ENCODE measurements at places on chromosomes 5 and 9. TPM values are rescaled to one million over a fixed set of nuclear protein-coding genes. Genes with fewer than 3 reads are reported as not detected.

DNA sequence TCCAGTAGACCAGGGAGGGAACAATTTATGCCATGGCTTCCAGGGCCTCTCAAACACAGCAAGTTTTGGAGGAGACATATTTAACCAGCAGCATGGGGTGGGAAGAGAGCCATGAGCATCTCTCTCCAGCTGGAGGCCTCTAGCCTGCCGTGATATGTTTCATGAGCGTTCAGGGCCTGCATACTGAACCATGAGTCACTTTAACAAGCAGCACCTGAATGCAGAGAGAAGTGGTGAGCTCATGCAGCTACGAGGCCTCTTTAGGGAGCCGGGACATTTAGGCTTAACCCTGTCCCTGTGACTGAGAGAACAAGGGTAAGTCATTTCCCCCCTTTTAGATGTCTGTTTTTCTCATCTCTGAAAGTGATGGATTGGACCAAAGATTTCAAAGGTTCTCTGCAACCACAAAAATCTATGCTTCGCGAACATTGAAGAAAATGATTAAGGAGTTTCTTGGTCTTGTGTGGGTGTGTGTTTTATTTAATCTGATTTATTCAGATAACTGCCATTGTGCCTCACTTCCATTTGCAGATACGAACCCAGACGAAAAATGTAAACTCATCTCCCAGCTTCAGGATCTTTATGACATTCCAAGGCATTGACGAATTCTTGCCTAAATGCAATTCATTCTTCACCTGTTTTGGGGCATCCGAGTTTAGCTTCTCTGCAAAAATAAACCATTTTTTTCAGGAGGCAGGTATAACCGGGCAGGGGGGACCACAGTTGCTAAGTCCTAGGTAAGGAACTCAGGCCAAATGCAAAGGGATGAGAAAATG lies 157.0 kb downstream of the GABBR2 start:
- H3K27ac ChIP-seq: peak overlapping the region; percentile 90
- no peaks in the 10 kb centered on the region for H3K27me3 ChIP-seq
- H3K4me1 ChIP-seq: peaks cover 40% of the 10 kb centered on the region
- DNase-seq: peak; percentile 44

DNA sequence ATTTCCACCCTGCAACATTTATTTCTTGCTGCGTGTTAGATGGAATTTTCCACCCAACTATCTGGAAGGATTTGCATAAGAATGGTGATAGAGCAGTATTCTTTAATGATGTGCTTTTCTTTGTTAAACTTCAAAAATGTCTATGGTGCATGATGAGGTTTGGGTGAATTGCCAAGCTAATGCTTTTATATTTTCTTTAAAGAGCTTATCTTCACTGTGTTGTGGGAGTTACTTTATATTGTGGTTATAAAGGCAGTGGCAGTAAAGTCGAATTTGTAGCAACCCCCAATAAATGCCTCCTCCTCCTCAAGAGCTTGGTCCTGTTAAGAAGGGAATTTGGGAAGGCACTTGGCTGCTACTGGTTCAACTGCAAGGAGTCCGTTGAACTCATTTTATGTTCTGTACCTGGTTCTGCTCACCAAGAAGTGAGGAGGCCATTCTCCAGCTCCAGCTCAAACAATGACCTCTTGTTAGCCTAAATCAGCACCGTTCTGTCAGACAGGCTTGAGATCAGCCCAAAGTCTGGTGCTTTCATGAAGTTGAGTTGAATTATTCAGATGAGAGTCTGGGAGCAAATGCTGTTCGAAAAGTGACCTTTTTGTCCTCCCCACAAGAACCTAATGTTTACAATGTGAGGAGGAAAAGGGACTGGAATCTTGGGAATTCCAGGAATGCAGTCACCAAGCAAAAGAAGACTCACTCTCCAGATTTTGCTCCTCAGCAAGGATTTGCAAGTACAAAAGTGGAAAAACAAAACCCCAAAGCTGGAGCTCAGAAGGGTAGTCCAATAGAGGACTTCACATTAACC lies 217.0 kb downstream of the TMEM38B start:
- peak overlapping the region; percentile 94 for H3K27ac ChIP-seq
- peak overlapping the region; percentile 39 for H3K4me3 ChIP-seq
- no peaks in the 10 kb centered on the region for H3K27me3 ChIP-seq
- H3K4me1 ChIP-seq: peaks cover 60% of the 10 kb centered on the region
- DNase-seq: peak; percentile 30

DRD1 gene
- not detected for total RNA-seq

- H3K36me3 ChIP-seq: peaks cover 7% of the 10 kb centered on the region
- H3K4me1 ChIP-seq: peaks cover 14% of the 10 kb centered on the region
- no peaks in the 10 kb centered on the region for H3K27me3 ChIP-seq
- H3K27ac ChIP-seq: peak overlapping the region; percentile 26
Observed at GRCh38 chr9:136943291-136944211, 987 bp downstream of the FBXW5 start.

GRCh38 chr9:3736161-3736560 lies 210.4 kb upstream of the RFX3 start:
- no peak overlapping the region for H3K4me3 ChIP-seq
- no peaks in the 10 kb centered on the region for H3K27me3 ChIP-seq
- H3K27ac ChIP-seq: no peak overlapping the region
- H3K4me1 ChIP-seq: peaks cover 27% of the 10 kb centered on the region
- no peaks in the 10 kb centered on the region for H3K36me3 ChIP-seq

GRCh38 chr5:105726093-105726492 lies 1944.6 kb downstream of the EFNA5 start:
- DNase-seq: no peak
- no peaks in the 10 kb centered on the region for H3K4me1 ChIP-seq
- no peak overlapping the region for H3K4me3 ChIP-seq
- H3K27me3 ChIP-seq: no peaks in the 10 kb centered on the region
- H3K27ac ChIP-seq: no peak overlapping the region

- no peak for DNase-seq
- no peaks in the 10 kb centered on the region for H3K36me3 ChIP-seq
- H3K27me3 ChIP-seq: no peaks in the 10 kb centered on the region
- H3K4me1 ChIP-seq: peaks cover 15% of the 10 kb centered on the region
- no peak overlapping the region for H3K4me3 ChIP-seq
- no peak overlapping the region for H3K27ac ChIP-seq
Observed at GRCh38 chr5:143828710-143829109, 16.7 kb downstream of the HMHB1 start.

DNA sequence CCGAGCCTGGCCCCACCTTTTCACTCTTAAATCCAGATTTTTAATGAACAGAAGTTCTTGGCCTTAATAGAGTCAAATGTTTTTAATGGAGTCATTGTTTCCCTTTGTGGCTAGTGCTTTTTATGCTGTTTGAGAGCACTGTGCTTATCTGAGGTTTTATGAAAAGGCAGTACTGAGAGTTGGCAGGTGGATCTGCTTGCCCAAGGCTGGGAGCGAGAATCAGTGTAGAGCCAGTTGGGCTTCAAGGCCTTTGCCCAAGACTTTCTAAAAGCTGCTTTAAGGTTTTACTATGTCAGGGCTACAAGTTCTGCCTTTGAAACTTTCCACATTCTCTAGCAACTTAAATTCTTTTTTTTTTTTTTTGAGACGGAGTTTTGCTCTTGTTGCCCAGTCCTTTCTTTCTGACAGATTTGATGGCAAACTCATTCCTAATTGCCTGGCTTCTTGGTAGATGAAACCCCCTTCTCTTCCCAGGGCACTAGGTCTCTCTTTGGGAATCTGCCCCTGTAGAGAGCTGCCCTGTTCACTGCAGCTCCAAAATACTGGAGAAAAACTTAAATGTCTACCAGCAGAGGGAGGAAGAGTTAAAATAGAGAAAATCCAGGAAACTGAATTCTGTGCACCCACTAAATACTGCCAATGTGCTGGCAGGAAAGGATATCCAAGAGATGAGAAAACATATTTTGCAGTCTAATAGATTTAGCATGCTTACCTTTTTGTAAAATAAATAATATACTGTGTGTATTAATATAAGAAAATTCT lies 36.9 kb upstream of the CDK20 start:
- no peak for DNase-seq
- H3K36me3 ChIP-seq: no peaks in the 10 kb centered on the region
- no peaks in the 10 kb centered on the region for H3K4me1 ChIP-seq
- H3K27me3 ChIP-seq: no peaks in the 10 kb centered on the region
- no peak overlapping the region for H3K4me3 ChIP-seq

MRPS30 gene
- total RNA-seq: 106 TPM

DNA sequence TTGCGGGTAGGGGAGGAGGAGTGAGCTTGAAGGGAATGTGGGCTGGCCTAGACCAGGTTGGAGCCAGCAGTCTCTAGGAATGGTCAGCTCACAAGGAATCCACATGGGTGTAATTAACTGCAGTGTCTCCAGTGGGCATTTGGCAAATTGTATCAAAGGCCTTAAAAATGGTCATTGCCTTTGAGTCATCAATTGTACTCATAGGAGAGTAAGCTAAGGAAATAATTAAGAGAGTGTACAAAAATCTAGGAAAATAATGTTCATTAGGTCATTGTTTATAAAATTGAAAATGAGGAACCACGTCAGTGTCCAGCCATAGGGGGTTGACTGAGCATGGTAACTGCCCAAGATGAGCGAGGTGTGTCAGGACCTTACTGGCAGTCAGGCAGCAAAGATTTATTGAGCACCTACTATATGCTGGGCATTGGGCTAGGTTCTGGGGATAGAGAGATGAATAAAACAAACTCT lies 29.8 kb upstream of the RPL26L1 start:
- H3K4me1 ChIP-seq: peaks cover 22% of the 10 kb centered on the region
- DNase-seq: no peak
- H3K27ac ChIP-seq: no peak overlapping the region
- no peak overlapping the region for H3K4me3 ChIP-seq
- no peaks in the 10 kb centered on the region for H3K36me3 ChIP-seq

Data from PC-9 (cell line).